ENCODE measurements at places on chromosomes 2 and 18.

- no peak for DNase-seq
Observed at GRCh38 chr18:55487997-55488396, 100.0 kb downstream of the TCF4 start.

GRCh38 chr18:22930089-22930713 is 2.9 kb upstream of the RBBP8 start:
- DNase-seq: peak; percentile 68

DNA sequence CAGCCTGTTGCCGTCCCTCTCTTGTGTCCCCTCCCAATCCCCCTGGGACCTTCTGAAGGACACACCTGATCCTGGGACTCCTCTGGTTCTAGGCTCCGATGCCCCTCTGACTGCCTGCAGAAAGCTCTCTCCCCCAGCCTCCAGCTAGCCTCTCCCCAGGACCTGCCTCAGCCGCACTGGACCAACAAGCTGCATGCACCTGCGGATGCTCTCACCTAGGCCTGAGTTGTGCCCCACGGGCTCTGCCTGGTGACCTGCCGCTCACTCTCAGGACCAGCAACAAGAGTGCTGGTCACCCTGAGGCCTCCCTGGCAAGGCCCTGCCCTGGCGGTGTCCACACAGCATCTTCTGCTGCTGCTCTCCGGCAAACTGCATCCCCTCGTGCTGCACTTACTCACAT is 63.0 kb downstream of the EIPR1 start:
- no peak for DNase-seq

GRCh38 chr2:147500819-147501395 is 343.9 kb upstream of the ACVR2A start:
- DNase-seq: no peak

DNA sequence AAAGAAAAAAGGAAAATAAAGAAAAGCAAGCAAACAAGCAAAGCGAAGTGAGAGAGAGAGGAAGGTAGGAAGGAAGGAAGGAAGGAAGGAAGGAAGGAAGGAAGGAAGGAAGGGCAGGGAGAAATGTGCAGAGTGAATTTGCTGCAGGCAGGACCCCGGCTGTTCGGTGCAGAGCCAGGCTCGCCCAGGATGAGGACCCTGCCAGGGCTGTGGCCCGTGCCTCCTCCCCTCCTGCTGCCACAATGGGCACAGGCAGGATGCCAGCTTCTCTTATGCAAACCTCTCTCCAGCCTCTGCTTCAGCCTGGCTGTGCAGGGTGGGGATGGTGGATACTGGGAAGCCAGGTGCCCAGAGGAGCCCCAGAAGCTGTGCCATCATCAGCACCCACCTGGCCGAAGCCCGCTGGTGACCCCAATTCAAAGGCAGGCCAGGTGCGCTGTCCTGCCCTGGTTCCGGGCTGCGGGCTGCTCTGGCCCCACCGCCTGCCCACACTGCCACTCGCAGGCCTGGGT is 3.2 kb downstream of the GPR17 start:
- no peak for DNase-seq

DNA sequence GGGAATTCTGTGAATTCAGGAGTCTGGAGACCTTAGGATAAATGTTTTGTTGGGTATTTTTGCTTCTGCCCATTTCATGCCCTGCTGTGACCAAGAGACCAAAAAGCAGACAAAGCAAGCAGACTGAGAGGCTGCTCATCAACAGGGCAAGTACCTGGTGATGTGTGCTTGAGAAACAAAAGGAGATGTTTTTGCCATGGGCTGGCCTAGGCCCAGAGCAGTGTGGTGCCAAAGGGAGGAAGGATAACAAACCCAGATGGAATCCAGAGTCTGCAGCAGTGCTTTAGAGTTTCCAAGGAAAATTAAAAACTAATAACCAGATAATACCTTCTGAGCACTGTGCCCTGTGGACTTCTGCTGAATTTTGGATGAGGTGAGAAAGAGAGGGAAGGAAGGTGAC is 538.4 kb downstream of the STK39 start:
- no peak for DNase-seq

- peak; percentile 14 for DNase-seq
Observed at GRCh38 chr2:95361216-95361980, 41.1 kb upstream of the FAHD2A start.

DNA sequence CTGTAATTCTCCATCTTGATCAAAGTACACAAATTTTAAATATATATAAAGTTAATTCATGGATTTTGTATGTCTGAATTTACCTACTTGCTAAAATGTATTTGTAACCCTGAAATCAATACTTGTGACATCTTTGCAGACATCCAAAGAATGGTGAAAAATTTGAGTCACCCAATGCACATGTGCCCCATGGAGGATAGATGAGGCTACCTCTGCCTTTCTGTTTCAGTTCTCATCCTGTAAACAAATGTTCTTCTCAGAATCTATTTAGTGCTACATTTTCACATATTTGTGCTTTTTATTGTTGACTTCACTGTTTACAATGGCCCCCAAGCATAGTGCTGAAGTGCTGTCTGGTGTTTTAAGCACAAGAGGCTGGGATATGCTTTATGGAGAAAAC is 171.5 kb downstream of the LRATD1 start:
- no peak for DNase-seq

GRCh38 chr2:176793792-176794191 is 418.8 kb upstream of the HNRNPA3 start:
- DNase-seq: no peak

GRCh38 chr18:72160510-72161445 is 383.4 kb downstream of the CBLN2 start:
- no peak for DNase-seq

- DNase-seq: no peak
Observed at GRCh38 chr2:238344517-238344916, 24.2 kb downstream of the TRAF3IP1 start.

DNA sequence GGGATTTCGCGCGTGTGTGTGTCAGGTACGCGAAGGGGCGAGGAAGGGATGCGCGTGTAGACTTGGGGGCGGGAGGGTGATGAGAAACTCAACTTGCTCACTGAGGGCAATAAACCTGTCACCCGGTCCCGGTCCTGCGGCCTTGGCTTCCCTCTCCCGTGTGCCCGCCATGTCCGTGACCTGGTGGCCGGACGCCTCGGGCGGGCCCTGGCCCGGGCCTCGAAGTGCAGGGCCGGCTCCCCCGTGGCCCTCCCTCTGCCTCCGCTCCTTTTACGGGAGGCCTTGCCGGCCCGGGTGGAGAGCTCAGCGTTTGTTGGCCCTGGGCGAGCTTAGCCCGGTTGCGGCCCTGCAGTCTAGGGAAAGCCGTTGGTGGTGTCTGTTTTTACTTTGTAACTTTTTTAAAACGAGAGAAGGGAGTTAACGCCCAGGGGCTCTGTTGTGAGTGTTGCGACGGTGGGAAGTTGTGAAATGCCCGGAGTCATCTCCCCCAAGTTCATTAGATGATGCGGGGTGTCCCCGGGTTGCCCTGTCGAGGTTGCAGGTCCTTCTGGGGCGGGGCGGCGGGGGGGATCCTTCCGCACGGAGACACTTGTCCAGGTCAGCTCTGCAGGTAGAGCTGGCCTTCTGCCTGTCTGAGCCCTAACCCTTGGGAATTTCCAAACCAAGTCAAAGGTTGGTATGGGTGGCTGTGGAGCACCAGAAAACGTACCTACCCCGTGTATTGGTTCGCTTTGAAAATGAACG is 883 bp downstream of the SMCHD1 start:
- peak; percentile 56 for DNase-seq

- no peak for DNase-seq
Observed at GRCh38 chr18:9996094-9996493, 82.3 kb downstream of the VAPA start.

GRCh38 chr2:83471655-83472054 is 987.4 kb downstream of the SUCLG1 start:
- DNase-seq: no peak

- DNase-seq: no peak
Observed at GRCh38 chr2:100522430-100522829, 40.4 kb upstream of the PDCL3 start.

GRCh38 chr2:96407041-96407918 is 71.7 kb downstream of the NCAPH start:
- peak; percentile 82 for DNase-seq

DNA sequence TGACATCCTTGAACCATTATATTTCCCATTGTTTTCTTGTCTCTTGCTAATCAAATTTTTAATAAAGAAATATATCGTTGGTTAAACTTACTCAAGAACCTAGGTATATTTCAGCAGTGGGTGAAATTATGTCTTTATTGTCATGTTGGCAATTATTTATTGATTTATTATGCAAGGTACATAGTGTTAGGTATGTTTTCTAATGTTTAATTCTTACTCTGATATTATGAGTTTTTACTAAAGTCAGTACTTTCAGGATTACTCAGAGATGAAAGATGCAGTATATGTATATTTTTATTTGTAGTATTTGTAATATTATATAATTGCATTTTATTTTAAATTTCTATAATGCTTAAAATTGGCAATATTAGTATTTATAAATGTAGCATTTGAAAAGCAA is 46.9 kb downstream of the PSMD14 start:
- DNase-seq: no peak

DNA sequence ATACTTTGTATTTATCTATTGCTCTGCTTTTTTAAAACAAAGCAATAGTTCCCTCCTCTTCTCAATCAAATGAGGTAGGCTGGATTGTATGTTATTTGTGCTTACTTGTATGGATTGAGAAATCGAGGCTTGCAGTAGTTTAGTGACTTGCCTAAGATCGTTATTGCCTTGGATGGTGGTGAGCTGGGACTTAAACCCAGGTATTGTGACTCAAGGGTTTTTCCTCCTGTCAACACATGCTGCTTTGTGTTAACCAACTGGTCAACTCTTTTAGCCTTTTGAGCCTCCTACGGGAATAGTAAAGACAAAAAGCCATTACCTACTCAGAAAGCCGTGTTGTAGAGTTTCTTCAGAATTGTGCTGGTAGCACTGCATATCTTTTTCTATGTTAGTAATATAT is 95.2 kb upstream of the THUMPD2 start:
- no peak for DNase-seq

DNA sequence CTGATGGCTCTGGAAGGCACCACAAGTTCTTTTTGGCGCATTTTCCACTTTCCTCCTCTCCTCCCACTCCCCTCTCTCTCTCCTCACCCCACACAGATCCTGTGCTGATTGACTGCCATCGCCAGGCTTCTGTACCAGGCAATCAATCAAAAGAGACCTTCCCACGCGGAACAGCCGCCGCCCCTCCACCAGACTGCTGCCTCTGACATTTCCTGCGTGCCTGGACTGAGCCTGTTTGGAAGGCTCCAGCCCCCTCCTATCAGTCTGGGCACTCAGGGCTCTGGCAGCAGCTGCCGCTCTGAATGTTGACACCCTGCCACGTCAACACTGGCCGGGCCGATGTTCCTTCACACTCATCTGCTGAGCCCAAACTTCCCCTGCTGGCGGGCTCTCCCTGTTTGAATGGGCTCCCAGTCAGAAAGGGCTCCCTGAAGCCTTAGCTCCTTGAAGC is 467.7 kb downstream of the EPHA4 start:
- DNase-seq: peak; percentile 54

DNA sequence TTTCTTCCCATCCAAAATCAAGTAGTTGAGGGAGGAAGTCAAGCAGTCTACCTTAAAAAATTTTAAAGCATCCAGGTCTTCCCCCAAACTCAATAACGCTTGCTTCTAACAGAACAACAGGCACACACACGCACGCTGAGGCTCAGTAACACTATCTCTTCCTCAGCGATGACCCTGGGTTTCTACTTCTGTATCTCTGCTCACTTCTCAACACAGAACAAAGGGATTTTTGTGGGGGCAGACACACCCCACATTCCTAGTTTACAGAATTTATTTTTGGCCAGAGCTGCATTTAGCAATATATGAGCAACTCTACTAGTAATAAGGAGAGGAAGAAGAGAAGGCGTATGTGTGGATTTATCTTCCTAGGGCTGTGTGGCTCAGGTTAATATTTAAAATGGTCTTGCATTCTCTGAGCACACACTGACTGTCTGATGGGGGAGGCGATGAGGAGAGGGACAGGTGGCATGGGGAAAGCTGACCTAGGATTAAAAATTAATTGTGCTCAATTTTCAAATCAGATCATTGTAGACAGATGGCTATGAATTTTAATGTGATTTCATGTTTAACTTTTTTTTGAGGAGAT is 71.3 kb upstream of the PPM1B start:
- DNase-seq: no peak

GRCh38 chr2:234669001-234669400 is 172.1 kb upstream of the ARL4C start:
- DNase-seq: no peak

- no peak for DNase-seq
Observed at GRCh38 chr2:108106731-108107130, 120.4 kb downstream of the SLC5A7 start.

- DNase-seq: no peak
Observed at GRCh38 chr2:172791953-172792352, 56.3 kb downstream of the RAPGEF4 start.

DNA sequence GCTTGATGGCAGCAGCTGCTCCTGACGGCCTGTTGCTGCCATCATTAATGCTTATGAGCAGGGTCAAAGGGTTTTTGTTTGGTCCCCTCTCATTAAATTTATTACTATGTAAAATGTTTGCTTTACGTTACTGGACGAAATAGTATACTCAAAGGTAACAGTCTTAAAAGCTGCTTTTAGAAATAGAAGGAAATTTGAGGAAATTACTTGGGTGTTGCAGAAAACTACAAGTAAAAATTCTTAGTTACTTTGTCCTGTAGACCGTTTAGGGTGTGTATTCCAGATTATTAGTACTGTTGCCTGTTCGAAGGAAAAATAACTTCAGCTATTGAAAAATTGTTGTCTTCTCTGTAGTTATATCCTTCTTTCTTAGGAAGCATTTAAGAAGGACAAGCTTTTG is 27.8 kb downstream of the DDX1 start:
- DNase-seq: no peak

DNA sequence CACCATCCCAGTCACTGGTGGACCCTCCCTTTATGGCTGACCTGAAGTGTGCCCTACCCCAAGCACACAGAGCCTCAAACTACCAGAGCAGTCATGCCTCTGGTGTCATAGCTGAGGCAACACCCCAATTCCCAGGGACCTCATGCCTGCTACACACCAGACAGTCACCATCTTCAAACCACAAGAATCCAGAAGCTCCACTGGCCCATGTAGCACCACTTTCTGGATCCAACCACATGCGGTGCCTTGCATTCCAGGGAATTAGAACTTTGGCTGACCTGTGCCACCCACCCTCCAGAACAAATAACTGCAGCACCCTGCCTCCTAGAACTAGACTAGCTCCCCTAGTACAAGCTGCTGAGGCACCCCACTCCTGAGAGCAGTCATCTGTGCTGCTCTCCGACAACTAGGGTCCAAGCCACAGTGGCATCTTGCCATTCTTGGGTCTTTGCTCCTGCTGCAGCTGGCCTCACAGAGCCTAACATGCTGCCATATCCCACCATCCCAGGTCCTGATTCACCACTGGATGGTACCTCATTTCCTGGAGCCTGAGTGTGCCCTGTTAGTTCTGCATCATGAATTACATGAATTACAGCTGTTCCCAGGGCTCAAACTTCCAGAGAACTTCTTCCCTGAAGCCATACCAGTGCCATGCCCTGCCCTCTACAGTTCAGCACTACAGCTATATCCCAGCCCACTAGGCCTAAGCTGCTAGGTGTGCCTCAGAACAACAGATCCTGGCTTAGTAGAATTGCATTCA is 243.8 kb upstream of the CHST9 start:
- DNase-seq: no peak

- DNase-seq: no peak
Observed at GRCh38 chr2:80068038-80068731, 236.4 kb downstream of the LRRTM1 start.

- peak; percentile 72 for DNase-seq
Observed at GRCh38 chr2:76599732-76600368, 889.1 kb upstream of the GCFC2 start.
